ENCODE measurements at places on chromosomes 3 and 15. TPM values are rescaled to one million over a fixed set of nuclear protein-coding genes. Genes with fewer than 3 reads are reported as not detected.

The GOLIM4 gene
- 104 TPM for polyA plus RNA-seq

- no peak for DNase-seq
Measured at GRCh38 chr3:26522919-26523318, 99.7 kb upstream of the LRRC3B start.

- no peak for DNase-seq
Measured at GRCh38 chr15:68175526-68175925, 29.6 kb downstream of the CALML4 start.

DNA sequence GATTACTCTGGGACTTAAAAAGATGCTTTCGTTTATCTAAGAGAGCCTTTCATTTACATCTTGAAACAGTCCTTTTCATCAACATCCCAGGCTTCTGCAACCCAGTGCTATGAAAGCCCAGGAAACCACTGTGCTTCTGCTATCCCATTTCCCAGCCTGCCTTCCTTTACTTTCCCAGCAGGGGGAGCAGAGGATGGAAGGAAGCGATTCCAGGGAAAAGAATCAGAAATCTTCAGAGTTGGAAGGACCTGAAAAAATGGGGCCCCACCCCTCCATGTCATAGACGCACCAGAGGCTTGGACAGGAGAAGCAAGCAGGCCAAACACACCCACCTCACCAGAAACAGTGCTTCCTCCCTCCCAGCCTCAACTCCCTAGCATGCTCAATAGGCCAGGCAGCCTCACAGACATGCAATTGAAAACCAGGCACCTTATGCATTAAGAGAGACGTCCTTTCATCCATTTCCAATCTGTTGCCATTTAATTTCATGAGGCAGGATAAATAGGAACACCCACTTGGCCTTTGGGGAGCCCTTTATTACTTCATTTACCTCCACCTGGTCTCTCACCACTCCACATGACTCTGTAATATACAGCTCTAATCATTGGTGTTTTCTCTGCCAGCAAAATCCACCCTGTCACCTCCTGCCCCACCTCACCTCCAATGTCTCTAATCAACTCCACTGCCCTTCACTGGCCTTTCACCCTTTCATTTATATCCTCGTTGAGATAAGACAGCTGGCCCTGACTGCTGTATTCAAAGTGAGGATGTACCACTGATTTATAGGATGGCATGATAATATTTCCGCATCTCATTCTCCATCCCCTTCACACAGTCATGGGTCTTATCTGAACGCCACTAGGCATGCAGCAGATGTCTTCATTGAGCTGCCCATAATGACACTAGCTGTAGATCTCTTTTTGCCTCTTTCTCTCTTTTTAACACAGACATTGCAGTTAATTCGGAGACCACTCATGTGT is 583.9 kb downstream of the NTRK3 start:
- no peak for DNase-seq

Data from left renal cortex interstitium (tissue), 4 donors.